GM06990 (cell line): ENCODE measurements at places on chromosomes 1 and 21.

- no peak for DNase-seq
These were observed 16.3 kb downstream of the MAP3K7CL start for GRCh38 chr21:29146726-29147125.

DNA sequence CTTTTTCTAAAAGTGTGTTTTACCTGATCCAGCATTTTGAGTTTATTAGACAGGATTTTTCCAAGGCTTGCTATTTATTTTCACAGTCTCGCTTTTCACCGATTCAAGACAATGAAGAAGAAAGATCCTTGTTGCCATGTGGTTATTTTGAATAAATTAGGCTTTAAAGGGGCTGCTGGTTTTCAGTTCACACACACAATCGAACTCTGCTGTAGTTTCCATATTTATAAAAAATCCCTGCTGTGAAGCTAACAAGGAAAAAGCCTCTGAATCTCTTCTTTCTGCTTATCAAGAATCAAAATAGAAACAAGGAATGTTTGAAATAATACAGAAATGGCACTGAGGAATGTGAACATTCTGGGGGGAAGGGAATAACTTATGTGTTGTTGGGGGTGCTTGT lies 102.5 kb upstream of the KAZN start:
- no peak for DNase-seq

GRCh38 chr1:21946836-21947587 lies 9.9 kb upstream of the HSPG2 start:
- no peak for DNase-seq

- no peak for DNase-seq
These were observed 244.8 kb downstream of the DUSP10 start for GRCh38 chr1:221497046-221497445.

GRCh38 chr1:56710646-56711045 lies 65.5 kb downstream of the PRKAA2 start:
- DNase-seq = no peak

GRCh38 chr21:20970691-20971090 lies 27.5 kb upstream of the NCAM2 start:
- no peak for DNase-seq

GRCh38 chr1:84247425-84248220 lies 53.9 kb upstream of the SAMD13 start:
- DNase-seq = no peak

DNA sequence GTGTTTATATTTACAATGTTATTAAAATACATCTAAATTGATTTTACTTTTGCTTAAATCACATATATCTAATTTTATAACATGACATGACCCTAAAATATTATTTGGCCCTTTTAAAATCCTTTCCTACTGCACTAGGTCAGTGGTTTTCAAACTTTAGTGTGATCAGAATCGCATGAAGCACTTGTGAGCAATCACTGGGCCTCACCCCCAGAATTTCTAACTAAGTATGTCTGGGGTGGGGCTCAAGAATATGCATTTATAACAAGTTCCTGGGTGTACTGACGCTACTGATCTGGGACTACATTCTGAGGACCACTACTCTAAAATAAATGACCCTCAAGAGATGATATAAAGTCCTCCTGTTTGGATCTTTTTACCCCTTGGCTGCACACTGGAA lies 8.8 kb downstream of the COL24A1 start:
- DNase-seq = no peak

DNA sequence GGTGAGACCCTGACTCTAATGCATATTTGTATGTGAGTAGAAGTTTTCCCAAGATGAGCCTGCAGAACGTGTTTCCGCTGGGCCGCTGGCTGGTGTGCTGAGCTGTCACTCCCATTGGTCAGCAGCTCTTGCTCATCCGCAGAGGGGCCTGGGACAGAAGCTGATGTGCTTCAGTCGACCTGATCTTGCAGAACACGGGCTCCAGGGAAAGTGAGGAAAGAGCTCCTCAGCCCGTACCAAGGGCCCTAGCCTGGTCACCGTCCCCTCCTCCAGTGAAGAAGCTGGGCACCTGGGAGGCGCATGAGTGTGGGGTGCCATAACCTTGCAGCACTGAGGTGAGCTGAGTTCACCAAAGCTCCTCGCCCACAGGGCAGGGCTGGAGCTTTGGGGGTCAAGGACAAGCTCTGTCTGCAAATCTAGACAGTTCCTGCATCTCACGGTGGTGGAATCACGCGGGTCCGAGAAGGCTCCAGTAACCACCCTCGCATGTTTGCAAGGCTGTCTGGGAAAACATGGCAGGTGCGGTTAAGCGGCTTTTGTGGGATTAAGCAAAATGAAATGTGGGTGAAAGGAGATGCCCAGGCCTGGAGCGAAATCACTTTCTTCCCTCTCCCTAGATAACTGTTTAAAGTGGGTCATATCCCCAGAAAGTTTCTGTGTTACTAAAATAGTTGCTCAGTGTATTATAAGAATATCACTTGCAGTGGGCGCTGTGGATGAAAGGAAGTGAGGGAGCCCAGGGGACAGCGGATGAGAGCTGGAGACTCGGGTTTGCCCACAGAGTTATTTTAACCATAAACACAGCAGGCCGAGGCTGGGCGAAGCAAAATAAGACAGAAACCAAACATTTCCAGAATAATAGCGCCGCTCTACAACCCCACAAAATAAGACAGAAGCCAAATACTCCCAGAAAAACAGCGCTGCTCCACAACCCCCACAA lies 33.1 kb upstream of the LRRC3 start:
- DNase-seq = no peak

GRCh38 chr1:218361298-218362065 lies 16.3 kb downstream of the TGFB2 start:
- DNase-seq = no peak

DNA sequence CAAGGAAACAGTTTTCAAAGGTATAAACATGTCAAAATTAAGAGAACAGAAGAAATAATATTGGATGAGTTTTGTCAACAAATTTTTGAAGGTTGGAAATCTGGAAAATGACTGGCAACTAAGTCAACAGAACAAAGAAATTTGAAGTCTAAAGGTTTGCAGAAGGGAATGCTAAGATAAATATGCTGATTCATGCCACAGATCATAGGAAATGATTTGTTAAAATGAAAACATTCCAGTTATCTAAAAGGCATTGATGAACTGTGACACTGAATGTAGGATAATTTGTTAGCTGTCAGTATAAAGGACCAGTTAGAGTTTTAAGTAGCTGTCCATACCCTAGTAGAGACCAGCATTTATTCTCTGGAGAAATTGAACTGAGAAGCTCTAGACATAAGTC lies 157.9 kb upstream of the CHRM3 start:
- no peak for DNase-seq

- no peak for DNase-seq
These were observed 3.9 kb upstream of the KRTAP10-6 start for GRCh38 chr21:44596068-44596725.

- DNase-seq = no peak
These were observed 3.2 kb upstream of the PAQR7 start for GRCh38 chr1:25878690-25879089.

- peak; percentile 69 for DNase-seq
These were observed 780 bp downstream of the YTHDF2 start for GRCh38 chr1:28737307-28738132.

- no peak for DNase-seq
These were observed 190.9 kb downstream of the NFIA start for GRCh38 chr1:61273167-61273705.

GRCh38 chr21:14284481-14284880 lies 68.5 kb downstream of the RBM11 start:
- DNase-seq = no peak

DNA sequence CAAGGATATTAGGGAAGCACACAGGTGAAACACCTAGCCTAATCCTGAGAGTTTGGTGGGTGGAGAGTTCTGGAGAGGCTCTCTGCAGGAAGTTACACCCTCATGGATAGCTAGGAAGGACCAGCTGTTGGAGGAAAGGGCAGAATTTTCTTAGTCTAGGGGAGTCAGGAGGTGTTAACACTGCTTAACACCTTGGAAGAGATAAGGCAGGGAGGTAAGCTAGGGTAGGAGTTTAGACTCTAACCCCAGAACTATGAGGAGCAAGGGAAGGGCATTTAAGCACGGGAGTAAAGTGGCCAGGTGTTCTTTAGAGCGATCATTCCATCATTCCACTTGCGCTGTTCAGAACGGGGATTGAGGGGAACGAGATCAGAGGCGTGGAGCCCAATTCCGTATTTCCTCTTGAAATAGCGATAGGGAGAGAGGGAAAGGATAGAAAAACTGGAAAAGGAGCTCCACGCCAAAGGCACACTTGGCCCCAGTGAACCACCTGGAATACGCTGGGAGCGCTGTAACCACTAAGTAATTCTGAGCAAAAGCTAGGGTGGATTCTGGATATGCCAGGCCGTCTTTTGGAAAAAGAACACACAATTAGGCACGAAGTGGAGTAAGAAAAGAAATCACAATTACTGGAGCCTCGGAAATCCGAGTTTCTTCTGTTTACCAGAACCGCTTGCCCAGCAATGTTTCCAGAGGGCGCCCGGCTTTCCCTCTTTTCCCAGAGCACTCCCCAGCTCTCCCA lies 1.5 kb upstream of the GPR137B start:
- no peak for DNase-seq

- DNase-seq = no peak
These were observed 26.6 kb upstream of the GPR153 start for GRCh38 chr1:6287431-6287886.

- no peak for DNase-seq
These were observed 1145.6 kb downstream of the KCNT2 start for GRCh38 chr1:195462646-195463045.

DNA sequence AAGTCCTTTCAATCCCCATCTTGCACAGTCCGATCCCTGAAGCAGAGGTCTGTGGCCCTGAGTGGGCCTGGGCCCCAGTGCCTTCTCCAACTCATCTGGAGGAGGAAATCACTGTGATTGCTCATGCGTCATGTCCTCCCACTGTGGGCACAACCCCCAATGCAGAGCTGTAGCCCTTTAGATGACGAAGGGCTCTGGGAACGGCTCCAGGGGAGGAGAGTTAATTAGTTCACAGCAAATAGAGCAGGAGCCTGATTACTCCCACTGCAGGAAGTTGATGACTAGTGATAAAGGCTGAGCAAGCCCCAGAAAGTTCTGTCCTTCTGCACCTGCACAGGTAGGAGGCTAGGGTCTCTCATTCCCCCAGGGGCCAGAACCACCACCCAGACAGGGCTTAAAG lies 111.5 kb downstream of the CCDC185 start:
- no peak for DNase-seq

GRCh38 chr1:74713849-74714248 lies 19.0 kb downstream of the CRYZ start:
- no peak for DNase-seq

DNA sequence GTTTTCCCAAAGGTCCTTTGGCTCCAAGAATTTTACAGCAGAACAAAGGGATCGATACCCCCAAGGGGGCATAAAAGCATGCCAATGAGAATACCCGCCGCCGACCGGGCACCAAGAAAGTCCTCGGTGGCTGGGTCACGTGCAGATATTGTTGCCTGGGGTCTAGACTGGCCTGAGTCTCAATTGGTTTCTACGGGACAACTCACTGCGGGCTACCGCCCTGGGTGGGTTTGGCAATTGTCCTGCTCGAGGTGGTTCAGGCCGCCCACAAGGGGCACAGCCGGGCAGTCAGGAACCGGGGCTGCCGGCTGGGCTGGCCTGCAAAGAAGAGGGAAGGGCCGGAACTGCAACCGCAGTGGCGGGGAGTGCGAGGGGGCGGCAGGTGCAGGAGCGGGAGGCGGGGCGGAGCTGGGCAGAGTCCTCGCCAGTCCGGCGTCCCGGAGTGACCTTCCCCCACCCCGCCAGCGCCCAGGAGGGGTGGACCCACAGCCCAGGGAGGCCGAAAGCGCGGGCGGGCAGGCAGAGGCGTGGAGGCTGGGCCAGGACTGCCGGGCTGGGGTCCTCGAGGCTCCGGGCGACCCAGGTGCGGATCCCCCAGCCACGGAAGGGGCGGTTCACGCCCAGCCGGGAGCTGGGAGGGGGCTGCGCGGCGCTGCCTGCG lies 926 bp upstream of the ATP1B1 start:
- DNase-seq = peak; percentile 52

DNA sequence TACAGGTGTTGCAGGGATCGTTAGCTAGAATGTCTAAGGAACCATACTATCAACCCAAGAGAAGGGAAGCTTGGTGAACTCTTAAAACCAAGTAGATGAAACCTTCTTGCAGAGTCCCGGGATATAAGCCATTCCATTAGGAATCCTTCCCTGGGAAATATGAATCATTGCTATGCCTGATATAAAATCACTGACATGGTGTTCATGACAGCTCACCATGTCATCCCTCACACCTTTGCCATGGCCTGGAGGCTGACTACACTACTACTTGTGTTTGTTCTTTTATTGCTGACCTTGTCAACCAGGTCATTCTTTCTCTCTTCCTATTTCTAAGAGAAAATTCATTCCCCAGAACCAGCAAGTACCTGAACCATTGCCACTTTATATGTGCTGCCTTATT lies 12.1 kb downstream of the ST6GALNAC3 start:
- no peak for DNase-seq
